ENCODE measurements at places on chromosomes 7 and 10.

DNA sequence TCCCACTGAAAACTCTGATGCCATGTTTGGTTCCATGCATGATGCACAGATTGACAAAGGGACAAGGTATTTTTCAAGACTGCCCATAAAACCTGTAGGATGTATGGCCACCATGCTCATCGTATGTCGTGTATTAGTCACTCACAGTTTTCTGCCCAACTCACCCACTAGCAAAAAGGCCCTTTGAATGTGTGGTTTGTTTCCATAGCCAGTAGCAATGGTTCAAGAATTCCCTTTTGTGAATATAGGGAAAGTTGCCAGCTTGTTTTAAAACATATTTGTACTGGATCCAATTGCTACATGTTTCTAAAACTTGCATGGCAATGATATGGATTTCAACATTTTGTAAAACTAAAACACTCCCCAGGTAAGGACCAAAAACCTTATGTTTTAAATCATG, 280.9 kb upstream of the YAE1 start:
- DNase-seq: no peak

DNA sequence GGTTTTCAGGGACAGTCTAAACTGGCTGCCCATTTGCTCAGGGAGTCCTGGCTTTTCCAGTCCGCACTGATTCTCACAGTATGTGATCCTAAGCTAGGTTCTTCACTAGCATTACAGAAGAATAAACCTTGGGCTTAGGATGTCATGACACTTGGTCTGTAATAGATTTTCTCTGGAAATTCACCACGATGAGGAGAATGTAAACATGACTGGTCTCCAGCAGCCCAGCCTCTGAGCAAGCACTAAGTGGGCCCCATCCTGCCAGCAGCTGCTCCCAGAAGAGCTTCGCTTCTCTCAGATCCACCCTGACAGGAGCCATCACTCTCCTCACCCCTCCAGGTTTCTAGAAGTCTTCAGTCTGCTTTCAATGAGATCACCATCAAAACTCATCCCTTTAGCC, 103.7 kb upstream of the ZPBP start:
- DNase-seq: no peak

GRCh38 chr10:4407783-4408182, 418.2 kb upstream of the AKR1E2 start:
- no peak for DNase-seq

DNA sequence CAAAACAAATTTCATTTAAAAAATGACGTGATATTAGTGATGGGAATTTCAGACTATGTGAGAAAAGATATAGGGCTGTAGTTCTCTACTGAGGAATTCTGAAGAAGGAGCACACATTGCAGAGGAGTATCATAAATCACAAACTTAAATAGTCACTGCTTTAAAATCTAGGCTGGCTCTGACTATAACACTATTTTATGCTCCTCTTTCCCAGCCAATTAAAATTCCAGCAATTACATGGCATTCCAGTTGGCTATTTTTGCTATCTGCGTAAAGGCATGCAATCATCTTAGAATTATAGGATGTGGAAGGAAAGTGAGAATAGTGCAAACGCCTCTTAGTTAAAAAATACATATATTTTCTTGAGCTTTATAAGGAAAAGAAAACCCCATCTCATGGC, 123.1 kb downstream of the GNAI1 start:
- DNase-seq: no peak

DNA sequence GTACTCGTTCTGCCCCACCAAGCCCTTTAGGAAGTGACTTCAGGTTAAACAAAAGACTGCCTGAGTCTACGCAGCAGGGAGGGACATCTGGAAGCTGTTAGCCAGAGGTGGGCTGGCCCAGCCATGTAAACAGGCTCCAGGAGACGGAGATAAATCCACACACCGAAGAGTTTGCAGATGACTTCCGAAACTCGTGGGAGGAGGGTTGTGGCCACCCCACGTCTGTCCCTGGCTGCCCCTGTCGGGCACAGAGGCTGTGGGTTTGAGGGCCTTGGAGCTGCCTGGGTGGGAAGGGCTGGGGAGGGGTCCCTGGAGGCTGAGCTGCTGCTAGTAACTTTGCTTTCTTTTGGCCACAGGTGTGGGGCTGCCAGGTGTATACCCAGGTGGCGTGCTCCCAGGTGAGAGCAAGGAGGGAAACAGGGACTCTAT, 15.6 kb downstream of the ELN start:
- peak; percentile 74 for DNase-seq
